ENCODE measurements at places on chromosomes 5 and 9.

DNA sequence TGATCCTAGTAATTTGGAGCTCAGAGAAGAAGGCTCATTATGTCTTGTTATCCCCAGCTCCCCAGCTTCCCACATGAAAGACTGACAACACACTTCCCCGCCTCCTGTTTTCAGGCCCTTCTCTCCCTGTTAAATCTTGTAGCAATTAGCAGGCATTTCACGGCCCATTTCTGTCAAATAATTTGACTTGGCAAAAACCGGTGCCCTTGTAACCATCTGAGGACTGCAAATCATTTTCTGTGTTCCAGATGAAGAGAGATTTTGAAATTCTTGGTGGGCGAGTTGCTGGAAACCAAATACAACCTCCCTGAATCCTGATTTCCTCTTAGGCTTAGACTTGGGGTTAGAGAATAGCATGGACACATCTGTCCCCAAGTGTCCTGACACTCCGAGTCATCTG is 109.7 kb downstream of the MSX2 start:
- no peak for DNase-seq

DNA sequence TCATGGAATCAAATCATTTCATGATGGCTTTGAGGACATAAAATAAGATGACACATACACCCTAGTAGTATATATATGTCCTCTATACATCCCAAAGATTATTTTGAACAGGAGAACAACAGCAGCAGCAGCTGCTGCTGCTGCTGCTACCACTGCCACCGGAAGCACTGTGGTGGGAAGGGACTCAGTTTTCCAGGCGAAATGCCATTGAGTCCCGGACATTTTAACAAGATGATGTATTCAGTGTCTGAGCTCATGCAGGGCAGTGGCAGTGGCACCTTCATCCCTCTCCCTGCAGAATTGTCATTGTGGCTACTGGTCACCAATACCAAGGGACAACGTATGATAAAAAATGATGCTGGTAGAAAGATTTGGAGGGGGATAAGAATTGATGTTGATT is 151.3 kb downstream of the CHSY3 start:
- no peak for DNase-seq

DNA sequence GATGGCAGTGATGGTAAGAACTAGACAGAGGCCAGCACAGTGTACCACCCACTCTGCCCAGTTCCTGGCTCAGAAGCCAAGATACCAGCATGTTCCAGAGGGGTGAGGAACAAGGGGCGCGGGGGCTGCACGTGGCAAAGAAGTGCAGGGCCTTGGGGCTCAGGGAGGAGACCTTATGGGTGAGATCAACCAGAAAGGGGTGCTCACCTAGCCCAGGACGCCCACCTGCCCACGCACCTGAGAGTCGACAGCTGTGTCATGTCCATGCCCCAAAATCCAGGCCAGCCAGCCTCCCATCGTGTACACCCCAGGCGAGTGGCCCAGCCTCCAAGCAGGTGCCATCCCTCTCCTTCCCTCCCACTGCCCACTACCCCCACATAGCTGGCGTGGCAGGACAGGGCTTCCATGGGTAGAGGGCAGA is 34.9 kb downstream of the BICD2 start:
- DNase-seq = no peak

DNA sequence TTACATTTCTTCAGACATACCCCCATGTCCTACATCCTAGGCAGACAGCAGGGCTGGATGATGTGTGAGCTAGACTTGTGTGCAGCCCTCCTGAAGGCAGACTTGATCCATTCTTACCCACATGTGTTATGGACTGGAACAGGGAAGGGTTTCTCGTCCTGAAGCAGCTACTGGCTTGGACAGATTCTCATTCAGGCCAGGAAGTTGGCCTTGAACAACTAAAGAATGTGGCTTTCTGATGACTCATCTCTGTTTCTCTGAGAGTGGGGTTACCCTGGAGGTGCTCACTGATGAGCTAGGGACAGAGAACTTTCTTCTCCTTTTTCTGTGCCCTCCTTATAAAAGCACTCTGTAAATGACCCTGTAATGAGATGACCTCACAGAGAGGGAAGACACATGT is 246.5 kb downstream of the PCSK5 start:
- DNase-seq = no peak

- DNase-seq = no peak
Measured at GRCh38 chr5:147674411-147674810, 108.1 kb downstream of the JAKMIP2 start.

GRCh38 chr5:4983701-4984100 is 156.4 kb upstream of the ADAMTS16 start:
- DNase-seq = no peak

DNA sequence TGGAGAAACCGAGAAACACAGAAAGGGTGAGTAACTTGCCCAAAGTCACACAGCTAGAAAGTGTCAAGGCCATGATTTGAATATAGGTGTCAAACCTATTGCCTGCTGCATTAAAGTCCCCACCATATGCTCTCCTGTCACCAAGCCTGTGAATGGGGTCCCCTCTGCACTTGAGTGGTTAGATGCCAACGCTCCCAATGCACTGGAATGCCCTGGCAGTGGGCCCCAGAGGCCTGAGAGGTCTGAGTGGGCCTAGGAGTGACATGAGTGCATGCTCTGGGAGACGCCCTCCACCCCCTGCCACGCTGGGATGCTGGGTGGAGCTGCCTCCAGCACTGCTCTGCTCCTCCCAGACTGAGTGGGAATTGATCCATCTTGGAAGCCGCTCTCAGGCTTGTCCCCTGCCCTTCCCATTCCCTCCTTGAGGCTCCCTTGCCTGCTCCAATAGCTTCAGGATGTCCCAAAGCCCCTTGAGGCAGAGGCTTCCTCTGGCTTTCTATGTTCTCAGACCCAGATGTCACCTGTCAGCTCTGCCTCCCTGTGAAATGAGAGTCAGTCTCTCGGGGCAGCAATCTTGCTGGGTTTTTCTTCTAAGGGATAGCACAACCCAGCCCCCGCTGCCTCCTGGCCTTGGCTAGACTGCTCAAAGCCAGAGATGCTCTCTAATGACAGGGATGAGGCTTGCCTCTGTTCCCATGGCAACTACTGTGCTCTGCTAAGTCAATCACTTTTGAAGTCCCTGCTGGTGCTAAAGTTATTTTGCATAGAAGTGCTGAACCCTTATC is 6.6 kb upstream of the ARSI start:
- DNase-seq = no peak

- DNase-seq = no peak
Measured at GRCh38 chr5:114407783-114408182, 45.9 kb downstream of the KCNN2 start.

DNA sequence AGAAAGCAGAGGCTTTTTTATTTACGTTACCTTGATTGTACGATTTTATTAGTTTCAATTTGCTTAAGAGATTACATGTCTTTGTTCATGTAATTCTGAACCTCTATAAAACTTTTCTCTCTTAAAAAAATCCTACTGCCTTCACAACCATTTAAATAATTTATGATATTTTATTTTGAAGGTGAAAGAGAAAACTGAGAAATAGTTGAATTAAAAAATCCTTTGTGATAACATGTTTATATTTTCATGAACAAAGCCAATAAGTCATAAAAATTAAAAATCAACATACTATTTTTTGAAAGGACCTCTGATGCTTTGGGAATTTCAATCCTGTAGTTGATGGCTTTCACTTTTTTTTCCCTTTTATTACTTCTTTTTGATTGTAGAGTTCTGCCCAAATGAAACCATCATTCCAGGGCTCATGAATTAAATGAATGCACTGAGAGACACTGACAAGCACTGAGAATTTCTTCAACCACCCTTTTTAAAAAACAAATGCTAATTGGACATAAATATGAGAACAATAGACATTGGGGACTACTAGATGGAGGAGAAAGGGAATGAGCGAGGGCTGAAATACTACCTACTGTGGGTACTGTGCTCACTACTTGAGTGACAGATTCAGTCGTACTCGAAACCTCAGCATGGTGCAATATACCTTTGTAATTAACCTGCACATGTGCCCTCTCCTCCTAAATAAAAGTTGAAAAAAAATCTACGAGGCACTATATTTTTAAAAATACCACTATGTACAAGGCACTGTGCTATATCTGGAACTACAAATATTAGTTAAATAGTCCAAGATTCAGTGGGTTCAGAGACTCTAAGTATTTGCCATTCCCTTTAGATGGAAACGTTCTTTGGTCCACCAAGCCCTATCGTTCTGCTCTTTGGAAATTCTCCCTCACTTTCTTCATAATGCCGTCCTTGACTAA is 5.9 kb downstream of the CDKN2A start:
- DNase-seq = no peak

- no peak for DNase-seq
Measured at GRCh38 chr9:90569511-90569910, 73.1 kb downstream of the DIRAS2 start.

GRCh38 chr5:163489055-163489744 is 16.2 kb upstream of the MAT2B start:
- DNase-seq = no peak

GRCh38 chr9:137235424-137236237 is 4.9 kb downstream of the SLC34A3 start:
- no peak for DNase-seq
